ENCODE measurements at places on chromosomes 3 and 15.

GRCh38 chr15:51842852-51843737 lies 13.6 kb downstream of the TMOD3 start:
- DNase-seq = peak; percentile 81

DNA sequence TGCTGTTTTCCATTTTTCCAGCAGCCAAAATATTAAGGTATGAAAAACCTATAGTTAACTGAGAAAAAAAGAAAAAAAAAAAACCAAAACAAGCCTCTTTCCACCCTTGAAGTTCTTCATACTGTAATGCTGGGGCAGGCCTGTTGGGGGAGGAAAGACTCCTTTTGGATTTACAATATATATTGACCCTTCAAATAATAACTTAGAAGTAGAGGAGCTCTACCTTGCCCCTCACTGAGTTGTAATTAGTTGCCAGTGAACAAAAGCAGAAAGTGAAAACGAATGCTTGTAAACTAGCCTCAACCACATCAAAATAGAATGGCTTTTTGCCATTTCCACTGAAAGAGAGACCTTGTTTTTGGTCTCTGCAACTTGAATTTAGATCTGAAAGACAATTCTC lies 326.6 kb downstream of the NR2F2 start:
- DNase-seq = no peak

DNA sequence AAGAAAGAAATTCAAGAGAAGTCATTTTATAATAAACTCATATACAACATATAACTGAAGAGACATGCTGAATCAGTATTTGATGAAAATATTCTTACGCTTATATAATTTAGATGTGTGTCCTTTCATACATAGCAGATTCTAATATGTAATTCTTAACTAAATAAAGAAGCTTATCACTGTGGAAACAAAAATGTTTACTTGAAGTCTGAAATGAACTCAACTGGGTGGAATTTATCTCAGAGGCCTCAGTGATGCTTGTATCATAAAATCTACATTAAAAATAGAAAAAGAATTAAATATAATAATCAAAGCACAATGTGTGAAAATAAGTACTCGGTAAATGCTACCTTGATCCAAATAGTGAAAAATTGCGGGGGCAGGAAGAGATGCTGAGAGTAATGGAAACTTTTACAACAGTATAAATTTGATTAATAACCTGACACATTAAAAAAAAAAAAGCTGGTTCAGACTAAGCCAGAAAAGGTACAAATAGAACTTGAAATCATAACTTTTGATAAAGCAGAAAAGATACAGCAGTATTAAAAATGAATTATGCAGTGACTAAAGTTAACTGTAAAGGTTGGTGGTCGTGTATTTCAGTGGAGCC lies 12.0 kb upstream of the CBLB start:
- DNase-seq = no peak

GRCh38 chr3:108461661-108462111 lies 48.7 kb downstream of the MYH15 start:
- no peak for DNase-seq

DNA sequence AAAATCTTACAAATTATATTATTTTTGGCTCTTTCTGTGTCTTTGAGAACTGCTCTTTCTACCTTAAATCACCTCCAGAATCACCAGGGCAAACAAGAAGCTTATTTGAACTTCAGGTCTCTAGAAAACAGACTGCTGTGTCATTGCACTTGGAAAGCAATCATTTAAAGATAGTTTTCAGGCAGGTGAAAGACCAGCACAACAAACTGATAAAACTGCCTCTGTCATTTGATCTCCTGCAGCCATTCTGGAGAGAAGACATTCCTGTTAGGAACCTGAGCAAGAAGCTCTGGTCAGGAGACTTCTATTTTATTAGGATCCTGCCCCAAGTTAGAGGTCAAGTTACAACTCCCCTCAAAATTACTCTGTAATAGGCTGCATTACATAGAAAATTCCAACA lies 50.7 kb upstream of the AP4E1 start:
- DNase-seq = no peak

DNA sequence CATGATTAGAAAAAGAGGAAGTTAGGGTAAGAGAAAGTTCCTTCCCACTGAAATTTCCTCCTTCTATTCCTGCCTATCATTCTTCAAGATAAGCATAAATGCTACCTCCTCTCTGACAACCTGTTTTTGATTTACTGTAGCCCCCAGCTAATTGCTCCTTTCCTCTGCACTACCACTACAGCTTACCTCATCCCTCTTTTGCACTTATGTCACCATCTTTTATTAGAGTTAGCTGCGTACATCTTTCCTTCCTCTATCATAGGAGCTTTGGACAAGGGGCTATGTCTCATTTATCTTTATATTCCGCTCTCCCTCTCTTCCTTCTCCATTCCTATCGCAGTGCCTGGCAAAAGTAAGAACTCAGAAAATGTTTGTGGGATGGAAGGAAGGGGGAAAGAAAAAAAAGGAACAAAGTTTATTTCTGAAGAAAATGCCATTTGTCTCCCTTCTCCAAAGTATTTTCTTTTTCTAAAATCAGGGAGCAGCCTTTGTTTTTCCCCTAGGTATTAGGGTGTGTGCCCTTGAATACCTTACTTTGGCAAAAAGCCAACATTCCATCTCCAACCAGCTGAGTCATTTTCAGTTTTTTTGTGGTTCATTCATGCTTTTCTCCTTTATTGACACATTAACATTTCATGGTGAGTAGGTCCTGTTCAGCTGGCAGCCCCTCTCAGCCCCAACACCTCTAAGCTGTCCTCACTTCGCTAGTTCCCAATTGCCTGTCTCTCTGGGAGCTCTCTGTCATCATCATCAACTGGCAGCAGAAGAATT lies 87.6 kb upstream of the SOX2 start:
- peak; percentile 64 for DNase-seq

DNA sequence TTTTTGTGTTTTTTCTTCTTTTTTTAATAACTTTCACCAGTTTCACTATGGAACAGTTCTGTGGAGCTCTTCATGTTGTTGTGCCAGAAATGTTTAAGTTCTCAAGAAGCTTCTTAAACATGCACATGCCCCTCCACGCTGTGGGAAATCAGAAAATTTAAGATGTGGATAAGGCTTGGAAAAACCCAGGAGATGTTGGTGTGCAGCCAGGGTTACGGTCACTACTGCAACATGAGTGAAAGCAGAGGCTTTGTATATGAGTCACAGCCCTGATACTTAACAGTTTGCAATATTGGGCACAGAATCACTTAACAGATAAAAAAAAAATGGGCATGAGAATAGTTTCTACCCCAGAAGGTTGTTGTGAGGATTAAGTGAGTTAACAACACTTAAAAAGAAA lies 399.9 kb downstream of the LRTM1 start:
- DNase-seq = no peak

DNA sequence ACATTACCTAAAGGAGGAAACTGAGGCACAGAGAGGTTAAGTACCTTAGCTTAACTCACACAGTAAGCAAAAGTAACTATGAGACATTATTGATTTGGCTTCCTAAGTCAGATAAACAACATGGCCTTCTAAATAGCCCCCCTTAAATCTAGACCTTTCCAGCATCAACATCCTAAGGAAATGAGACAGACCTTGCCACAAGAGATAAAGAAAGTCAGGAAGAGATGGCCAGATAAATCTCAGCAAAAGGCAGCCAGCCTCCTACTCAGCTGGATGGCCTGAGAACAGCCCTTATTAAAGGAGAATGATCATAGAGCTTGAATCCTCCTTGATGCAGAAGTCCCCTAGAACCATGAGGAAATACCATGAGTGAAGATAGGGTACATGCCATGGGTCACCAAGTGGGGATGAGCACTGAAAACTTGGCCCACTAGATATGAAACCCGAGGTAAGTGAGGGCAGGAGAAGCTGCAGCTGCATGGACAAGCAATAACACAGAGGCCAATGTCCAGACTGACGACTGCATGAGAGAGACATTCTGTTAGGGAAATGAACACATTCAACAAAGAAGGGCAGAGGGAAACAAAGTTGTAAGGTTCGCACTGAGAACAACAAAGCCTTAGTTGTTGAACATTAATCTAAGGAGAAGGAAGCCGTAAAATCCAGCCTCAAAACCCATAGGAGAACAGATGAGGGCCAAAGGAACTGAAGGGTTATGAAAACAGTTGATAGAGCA lies 69.6 kb downstream of the ZIC4 start:
- DNase-seq = no peak

GRCh38 chr15:85973584-85974347 lies 105.9 kb upstream of the AGBL1 start:
- DNase-seq = no peak

GRCh38 chr3:14423963-14424362 lies 21.6 kb downstream of the SLC6A6 start:
- DNase-seq = no peak

GRCh38 chr3:26799679-26800317 lies 177.2 kb downstream of the LRRC3B start:
- DNase-seq = no peak

DNA sequence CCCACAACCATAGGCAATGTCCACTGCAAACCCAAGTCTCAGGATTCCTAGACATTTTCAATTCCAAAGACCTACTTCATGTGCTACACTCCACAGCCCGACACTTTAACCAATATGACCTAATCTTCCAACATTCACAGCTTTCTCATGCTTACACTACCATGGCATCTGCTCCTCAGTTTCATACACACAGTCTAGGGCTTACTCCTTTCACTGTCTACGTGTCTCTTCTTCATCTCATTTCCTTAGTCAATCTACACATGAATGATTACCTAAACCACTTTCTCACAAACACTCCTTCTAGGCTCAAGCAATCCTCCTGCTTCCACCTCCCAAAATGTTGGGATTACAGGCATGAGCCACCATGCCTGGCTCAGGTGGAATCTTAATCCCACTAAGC lies 106.3 kb downstream of the STAG1 start:
- DNase-seq = no peak

- DNase-seq = no peak
Measured at GRCh38 chr3:158134363-158134762, 24.5 kb downstream of the RSRC1 start.
